ENCODE measurements at places on chromosomes 6 and 20.

DNA sequence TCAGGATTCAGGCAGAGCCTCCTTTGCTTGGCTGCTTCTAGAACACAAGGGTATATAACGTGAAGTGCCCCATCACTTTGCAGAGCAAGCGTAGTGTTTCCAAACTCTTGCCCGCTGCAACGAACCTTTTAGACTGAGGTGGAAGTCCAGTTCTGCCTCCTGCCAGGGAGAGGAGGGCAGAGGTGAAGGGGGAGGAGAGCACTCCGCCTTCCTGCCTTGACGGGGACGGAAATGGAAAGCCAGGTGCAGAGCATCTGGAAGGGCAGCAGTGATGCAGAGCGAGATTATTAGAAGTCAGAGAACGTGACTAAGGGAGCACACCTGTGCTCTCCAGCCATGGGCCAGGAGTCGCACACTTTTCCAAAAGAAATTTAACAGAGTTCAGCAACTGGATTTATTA is 63.4 kb downstream of the RREB1 start:
- DNase-seq, result no peak

DNA sequence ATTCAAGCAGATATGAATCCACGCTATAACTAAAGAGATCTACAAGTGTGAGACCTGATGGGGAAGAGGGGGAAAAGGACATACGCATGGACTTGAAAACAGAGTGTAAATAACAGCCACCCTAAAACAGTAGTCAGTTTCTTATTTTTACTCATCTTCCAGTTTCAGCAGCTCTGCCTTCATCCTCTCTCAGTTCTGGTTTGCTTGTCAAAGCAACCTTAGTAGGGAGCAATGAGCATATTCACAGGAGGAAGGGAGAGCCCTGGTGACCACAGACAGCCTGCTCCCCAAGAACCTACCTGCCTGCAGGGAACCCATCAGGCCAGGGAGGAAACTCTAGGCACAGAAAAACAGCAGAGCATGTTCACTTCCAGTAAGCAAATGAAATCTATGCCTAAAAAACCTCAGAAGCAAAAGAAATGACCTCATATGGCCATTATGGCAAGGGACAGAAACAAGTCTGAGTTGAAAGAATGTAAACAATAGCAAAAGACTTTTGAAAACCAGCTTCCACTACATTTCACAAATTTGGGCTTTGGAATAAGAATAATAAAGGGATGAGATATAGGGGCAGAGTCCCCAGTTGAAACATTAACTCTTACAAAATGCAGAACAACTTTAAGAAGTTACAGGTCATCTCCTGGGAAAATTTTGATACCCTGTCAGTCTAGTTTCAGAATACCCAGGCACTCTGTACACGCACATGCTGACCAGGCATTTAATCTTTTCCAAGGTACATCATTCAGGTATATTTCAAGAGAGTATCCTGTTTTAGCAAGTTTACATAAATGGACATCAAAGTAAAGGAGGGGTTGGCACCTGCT is 120.8 kb upstream of the BCLAF1 start:
- peak; percentile 24 for DNase-seq

- DNase-seq, result no peak
Observed at GRCh38 chr6:150635906-150636514, 36.3 kb downstream of the PLEKHG1 start.

- DNase-seq, result no peak
Observed at GRCh38 chr6:114053791-114054190, 82.8 kb upstream of the HDAC2 start.

DNA sequence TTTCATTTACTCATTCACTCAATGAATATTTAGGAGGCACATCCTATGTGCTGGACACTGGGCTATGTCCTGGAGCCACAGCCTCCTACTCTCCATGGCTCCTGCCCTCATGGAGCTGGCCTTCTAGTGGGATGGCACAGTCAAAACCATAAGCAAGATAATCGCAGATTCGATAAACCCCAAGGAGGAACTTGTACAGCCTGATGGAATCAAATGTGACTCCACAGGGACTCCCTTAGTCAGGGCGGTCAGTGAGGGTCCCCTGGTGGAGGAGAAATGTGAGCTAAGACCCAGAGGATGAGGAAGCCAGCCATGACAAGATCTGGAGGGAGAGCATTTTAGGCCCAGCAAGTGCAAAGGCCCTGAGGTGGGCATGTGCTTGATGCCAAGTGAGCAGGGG is 211.9 kb downstream of the PREX1 start:
- no peak for DNase-seq

- DNase-seq, result no peak
Observed at GRCh38 chr6:109311471-109311870, 70.8 kb downstream of the CD164 start.

DNA sequence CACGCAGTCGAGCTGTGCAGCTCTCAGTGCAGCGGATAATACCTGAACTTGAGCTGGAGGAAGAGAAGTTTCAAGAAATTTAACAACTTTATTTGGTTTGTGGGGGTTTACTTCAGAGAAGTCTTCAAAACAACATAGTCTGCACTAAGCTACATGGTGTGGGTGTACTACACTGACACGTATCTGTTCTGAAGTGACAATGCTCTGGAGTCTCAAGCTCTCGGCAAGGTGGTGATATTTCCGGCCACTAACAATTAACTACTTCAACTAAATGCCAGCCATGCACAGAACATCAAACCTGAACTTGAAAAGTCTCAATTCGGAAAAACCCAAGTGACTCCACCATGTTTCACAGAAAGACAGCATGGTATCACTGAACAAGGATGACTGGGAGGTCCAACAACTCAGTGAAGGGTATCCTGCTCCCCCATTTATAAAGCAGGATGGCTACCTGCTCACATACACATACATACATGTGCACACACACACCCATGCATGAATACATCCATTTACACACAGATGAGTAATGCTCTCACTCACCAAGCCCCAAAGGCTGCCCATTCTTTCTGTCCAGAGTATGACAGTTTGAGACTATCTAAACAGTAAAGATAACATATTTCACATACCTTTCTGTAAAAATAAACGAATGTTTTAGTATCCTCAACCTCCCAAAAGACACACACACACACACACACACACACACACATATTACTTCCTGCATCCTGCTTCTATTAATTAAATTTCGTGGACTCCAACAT is 15.4 kb upstream of the ANKRD60 start:
- DNase-seq, result no peak

- no peak for DNase-seq
Observed at GRCh38 chr6:156774863-156775405, 2.2 kb upstream of the ARID1B start.

DNA sequence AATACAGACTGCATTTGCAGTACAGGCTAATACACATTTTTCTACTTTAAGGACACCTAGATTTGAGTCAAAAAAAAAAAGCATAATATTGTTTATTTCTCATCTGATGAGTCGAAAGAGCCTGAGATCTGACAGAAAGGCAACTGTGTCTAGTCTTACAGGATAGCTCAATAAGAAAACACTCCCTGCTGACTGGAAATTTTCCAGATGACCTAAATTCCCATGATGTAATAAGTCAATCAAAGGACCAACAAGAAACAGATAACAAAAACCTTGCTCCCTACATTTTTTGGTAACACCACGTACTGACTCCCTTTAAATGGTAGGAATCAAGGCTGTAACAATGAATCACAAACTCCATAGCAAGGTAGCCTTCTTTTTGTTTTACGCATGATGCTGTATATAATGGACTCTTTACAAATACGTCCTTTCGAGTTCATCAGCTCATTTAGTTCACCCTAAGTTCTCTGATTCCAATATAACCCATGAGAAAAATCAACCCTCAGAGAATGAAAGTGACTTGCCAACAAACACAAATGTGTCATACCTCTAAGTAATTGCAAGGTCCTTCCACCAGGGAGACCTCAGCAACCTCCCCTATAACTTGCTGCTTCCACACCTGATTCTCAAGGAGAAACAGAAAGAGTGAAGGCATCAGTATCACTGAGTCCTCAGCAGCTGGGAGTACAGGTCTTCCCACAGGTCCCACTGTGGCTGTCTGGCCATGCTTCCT is 12.1 kb downstream of the TBX18 start:
- no peak for DNase-seq

GRCh38 chr20:51930775-51931174 is 128.5 kb upstream of the SALL4 start:
- DNase-seq, result peak; percentile 67

- DNase-seq, result no peak
Observed at GRCh38 chr6:30837870-30838269, 46.4 kb upstream of the DDR1 start.

- no peak for DNase-seq
Observed at GRCh38 chr6:4281341-4282293, 146.2 kb upstream of the ECI2 start.

- no peak for DNase-seq
Observed at GRCh38 chr6:157054531-157054979, 268.8 kb downstream of the TMEM242 start.

GRCh38 chr6:139508023-139508422 is 133.6 kb upstream of the CITED2 start:
- DNase-seq, result no peak

DNA sequence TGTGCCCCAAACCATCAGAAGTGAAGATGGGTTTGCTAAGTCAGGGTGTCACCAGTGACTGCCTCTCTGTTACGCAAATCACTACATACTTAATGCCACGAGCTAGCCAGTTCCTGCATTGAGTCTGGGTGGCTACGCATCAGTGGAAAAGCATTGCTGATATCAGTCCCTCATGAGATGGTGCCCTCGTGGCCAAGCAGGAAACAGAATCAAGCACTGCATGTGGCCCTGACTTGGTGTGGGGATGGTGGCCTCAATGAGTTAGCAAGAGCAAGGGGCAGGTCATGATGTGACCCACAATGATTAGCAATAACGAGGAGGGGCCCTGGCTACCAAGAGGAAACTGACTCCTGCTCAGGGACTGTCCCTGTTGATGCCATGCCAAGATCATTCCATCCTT is 51.6 kb upstream of the FNDC1 start:
- no peak for DNase-seq

DNA sequence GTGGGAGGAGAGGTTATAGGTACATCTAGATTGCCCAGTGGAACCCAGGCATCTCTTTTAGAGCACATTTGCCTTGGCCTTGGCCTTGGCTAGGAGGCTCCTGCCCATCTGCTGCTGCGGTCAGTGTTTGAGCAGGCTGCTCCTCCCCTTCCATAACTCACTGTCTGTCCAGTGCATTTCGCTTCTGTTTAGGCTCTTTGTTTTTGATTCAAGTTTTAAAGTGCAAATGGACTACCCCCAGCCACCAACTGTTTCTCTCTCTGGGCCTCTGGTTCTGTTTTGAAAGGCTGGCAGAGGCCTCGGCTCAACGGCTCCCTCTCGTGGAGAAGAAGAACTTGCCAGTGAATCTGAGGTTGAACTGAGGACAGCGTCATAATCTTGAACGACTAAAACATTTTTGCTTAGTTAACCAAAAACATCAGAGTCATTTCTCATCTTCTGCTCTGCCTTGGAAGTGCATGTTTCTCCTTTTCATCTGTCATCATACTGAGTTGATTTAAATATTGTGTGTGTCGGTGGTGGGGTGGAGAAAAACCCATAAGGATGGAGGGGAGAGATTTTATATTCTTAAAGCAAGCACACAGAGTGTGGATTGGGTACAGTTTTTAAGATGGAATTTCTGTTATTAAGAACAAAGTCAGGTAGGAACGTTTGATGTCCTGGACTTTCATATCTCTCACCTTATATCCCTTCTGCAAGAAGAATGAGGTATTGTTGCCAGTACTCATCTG is 171.4 kb downstream of the DTNBP1 start:
- peak; percentile 42 for DNase-seq

DNA sequence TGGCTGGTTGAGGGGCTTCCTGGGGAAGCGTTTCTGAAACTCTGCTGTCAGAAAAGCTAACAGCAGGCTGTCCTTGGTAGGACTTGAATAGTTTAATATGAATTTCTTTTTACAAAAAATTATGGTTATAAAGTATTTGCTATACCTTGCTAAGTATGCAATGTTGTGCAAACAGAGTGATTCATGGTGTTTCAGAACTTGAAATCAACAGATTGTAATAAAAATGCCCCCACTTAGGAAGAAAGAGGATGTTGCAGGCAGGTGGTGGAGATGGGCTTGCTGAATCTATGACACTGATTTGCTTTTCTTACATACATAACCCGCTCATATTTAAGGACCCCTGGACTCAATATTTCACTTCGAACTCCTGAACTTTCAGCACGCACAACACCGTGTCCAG is 211.6 kb downstream of the THBS2 start:
- DNase-seq, result no peak

- no peak for DNase-seq
Observed at GRCh38 chr6:156080371-156080770, 624.7 kb upstream of the NOX3 start.

DNA sequence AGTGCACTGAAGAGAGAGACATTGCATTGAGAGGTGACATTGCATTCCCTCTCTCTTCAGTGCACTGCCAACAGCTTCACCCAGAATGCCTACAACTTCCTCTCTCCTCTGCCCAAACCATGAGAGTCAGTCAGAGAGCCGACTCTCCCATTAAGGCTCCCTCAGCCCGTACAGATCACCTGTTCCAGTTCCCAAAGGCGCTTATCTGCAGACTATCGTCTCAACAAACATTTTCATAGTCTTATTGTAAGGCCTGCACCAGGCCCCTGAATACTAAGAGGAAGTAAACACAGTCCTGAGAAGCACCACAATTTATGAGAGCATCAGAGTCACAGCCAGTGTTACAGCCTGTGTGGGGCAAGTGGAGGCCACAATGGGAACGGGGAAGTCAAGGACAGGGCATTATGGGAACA is 53.7 kb downstream of the GFOD1 start:
- no peak for DNase-seq

GRCh38 chr6:122140031-122140430 is 259.4 kb upstream of the HSF2 start:
- no peak for DNase-seq

DNA sequence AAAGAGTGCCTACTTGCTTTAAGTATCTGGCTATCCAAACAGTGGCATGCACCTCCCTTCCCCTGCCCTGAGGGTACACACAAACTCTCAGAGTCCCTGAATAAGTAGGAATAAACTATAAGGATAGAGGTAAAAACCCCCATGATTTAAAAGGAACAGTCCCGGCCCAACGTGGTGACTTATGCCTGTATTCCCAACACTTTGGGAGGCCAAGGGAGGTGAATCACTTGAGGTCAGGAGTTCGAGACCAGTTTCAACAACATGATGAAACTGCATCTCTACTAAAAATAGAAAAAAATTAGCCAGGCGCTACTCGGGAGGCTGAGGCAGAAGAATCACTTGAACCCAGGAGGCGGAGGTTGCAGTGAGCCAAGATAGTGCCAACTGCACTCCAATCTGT is 22.2 kb downstream of the SAMHD1 start:
- no peak for DNase-seq

- no peak for DNase-seq
Observed at GRCh38 chr6:7073821-7074525, 33.8 kb upstream of the RREB1 start.

GRCh38 chr6:87738000-87738399 is 36.0 kb upstream of the AKIRIN2 start:
- no peak for DNase-seq

GRCh38 chr6:77548662-77549366 is 85.5 kb upstream of the HTR1B start:
- no peak for DNase-seq
